ENCODE measurements at places on chromosomes 12 and 14.

DNA sequence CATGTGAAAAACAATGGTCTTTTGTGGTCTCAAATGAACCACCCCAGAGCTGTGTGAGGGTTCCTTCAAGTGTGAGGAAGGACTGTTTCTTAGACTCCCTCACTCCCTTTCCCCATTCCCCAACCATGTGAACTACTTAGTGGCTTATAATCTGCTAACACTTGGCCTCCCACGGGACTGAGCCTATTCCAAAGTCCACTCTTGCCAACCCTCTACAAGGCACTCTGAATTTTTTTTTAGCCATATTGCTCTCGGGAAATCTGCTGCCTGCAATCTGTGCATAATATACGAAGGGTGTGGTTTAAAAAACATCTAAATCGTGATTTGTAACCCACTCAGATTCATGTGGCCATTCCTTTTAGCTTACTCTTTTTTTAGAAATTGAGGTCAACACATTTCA, 2.6 kb downstream of the SVOP start:
- no peak for DNase-seq

GRCh38 chr14:20555845-20556244, 5.0 kb downstream of the RNASE9 start:
- DNase-seq, result no peak

DNA sequence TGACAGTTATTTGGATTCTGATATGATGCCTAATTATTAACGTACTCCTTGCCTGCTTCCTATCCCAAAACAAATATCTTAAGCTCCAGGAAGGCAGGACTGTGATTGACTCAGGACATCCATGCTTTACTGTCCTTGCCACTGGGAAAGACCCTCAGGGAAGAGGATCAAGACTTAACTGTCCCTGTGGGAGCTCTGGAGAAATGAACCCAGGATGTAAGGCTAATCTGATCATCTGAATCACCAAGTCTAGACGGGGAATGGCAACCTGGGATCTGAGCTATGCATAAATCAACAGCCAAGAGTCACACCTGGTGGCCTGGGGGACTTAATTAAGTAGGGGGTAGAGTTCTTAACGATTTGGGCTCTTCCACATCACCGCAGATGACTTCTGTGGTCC, 153.2 kb upstream of the BCL2L14 start:
- DNase-seq, result no peak

DNA sequence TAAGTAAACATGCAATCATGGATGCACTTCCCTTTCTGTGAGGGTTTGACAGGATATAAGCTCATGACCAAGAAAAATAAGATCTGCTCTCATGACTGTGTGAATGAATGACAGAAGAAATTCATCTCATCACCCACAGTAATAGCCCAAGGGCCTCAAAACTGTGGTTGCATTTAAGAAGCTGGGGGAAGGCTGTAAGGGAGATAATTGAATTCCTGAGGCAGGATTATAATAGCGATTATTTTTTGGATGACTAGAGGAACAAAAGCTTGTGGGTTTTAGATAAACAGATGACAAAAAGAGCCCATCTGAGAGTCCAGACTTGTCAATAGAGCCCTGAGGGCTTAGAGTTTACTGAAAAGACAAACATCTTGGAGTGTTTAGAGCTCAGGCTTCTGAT, 161.2 kb downstream of the NTF3 start:
- no peak for DNase-seq

DNA sequence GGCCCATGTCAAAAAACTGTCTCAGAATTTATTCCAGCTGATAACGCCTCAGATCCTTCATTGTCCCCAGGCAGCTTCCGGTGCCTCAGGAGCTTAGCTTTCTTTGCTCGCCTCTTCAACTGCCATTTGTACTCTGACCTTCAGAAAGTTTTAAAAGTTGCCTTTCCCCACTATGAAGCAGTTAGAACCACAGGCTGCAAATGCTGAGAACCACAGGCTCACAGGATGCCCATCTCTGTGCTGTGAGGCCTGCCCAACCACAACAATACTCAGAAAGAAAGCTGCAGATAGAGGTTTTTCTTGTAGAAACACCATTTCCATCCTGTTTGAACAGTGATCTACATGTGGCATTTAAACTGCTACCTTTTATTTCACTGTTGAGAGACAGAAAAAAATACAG, 131.1 kb downstream of the PRKCH start:
- no peak for DNase-seq

DNA sequence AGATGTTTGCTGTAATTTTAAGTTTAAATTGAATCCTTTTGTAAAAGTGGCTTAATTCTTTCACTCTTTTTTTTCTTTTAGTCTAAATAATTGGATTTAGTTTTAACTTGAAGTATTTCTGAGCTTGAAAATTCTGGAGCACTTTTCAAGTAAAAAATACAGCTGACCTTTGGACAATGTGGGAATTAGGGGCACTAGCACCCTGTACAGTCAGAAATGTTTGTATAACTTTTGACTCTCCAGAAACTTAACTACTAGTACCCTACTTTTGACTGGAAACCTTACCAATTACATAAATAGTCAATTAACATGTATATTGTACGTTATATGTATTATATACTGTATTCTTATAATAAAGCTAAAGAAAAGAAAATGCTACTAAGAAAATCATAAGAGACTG, 7.8 kb downstream of the KTN1 start:
- no peak for DNase-seq

DNA sequence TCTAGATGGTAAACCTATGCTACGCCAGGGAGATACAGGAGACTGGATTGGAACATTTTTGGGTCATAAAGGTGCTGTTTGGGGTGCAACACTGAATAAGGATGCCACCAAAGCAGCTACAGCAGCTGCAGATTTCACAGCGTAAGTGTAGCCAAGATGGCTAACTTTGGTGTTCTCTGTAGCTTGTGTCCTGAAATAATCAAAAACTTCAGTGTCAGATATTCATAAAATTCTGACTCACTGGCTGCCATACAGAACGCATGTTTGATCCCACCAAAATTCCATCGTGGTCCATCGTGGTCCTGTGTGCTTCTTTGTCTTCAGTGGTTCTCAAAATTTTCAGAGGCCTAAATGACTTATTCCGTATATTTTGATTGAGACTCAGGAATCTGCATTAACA, 1.3 kb downstream of the STRAP start:
- DNase-seq, result no peak

DNA sequence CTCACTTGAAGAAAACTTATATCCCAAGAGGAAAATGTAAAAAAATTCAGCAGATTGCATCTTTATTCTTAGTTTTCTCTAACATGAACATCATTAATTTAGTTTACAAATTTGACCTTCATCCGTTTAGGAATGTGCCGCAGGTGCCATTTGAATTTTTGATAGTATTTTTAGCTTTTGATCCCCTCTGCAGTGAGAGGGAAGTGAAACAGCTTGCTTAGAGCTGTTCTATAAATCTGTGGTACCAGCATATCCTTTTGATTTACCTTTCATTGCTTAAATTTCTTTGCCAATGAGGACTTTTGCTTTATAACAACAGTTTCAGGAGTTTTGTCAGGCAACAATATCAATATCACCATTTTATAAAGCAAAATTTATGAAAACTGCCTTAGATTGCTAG, 32.7 kb downstream of the DUSP6 start:
- no peak for DNase-seq

GRCh38 chr12:92656911-92657310, 45.9 kb upstream of the PLEKHG7 start:
- no peak for DNase-seq

DNA sequence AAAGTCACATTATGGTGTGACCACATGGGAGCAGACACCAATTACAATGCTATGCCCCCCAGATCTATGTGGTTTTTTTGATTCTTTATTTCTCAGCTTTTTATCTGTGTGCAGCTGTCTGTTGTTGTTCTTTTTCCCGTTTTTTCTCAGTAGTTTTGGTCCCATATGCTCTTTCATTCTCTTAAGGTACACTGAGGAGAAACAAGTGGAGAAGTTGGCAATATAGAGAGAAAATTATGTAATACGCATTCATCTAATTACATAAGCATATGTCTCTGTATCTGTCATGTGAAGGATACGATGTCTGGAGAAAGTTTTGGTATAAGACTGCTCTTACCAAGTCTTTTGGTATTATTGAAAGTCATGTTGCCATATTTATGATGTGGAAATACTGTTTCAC, 819.0 kb downstream of the NRXN3 start:
- no peak for DNase-seq

DNA sequence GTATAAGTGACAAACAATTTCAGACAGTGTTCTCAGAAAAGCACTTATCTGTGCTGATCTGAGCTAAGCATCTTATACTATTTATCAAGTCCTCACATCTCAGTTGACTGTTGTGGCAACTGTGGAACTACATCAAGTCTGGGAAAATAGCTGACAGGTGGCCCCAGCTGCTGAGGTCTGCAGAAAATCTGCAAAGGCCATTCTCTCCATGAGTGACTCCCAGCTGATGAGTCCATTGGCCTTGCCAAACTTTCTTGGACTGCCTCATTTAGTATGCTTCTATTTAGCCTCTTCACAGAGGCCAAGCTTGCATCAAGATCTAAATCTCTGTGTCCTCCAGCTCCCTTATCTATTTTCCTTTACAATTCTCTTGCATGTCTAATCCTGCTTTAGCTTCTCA, 174.5 kb upstream of the RBM19 start:
- DNase-seq, result no peak

GRCh38 chr12:75354011-75354410, 19.5 kb downstream of the GLIPR1L1 start:
- no peak for DNase-seq

DNA sequence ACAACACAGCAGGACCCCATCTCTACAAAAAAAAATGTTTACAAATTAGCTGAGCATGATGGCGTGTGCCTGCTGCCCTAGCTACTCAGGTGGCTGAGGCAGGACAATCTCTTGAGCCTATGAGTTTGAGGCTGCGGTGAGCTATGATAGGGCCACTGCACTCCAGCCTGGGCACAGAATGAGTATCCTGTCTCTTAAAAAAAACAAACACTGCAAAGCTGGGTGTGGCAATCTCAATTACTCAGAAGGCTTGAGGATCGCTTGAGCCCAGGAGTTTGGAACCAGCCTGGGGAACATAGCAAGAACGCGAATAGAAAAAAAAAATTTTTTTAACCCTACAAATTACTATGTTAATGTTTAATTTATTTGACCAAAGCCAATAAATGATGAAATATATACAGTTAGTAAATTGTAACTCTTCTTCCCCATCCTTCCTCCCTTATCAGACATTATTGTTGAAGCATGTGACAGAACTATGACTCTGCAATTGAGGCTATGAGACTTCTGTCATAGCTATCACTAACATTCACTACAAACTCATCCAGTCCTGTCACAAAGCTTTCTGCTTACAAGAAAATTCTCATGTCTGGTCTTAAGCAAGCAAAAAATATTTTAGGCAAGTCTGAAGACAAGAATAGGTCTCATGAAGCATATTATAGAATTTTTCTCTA, 9.8 kb downstream of the BTBD7 start:
- DNase-seq, result no peak

DNA sequence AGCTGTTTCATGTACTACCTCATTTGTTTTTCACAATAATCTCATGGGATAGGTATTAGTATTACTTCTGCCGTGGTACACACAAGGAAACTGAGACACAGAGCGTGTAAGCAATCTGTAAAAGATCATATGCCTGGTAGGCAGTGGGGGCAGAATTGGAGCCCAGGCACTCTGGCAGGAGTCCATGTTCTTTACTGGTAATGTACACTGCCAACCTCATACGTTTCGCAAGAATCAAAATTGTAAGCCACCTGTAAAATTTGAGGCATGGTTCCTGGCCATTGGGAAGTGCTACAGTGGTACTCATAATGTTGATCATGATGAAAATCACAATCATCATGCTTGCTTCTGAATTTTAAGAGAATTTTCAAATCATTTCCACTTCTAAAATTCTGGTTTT, 40.7 kb downstream of the TMTC1 start:
- DNase-seq, result no peak

DNA sequence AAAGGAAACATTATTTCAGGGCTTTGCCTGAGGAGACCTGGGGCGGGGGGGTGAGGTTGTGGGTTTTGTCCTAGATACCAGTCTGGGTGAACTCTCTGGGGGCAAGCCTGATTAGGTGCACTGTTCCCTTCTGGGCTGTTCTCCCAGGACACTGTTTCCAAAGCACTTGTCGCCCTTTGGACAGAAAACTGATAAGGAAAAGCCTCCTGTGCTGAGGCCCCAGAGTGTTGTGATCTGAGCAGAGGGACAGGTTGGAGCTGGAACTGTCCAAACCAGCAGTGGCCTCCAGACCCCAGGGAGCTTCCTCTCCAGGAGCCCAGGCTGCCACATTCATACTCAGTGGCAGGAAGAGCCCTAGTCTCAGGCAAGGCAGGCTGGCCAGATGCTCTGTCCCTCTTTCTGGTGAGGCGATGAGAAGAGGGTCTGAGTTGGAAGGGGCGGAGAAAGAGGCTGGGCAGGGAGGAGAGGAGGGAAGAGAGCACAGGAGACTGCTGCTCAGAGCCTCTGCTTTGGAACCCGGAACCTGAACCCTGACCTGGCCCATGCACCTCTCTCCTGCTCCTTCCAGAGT, 1.9 kb downstream of the GALNT16 start:
- peak; percentile 46 for DNase-seq

DNA sequence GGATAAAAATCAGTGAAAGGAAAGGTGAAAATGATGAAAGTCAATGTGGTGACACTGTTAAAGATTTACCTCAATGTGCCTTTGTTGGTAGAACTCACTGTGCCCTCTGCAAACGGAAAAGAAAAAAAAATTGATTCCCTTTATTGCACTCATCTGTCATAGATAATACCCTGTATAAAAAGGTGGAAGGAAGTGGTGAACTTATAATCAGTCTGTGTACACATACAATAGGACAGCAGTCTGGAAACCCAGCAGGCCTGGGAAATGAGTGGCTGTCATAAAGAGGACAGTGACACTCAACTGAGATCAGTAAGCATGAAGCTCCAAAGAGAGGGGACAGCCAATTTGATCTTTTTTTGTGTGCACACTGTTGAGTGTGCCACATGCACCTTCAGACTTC, 364.7 kb downstream of the NOVA1 start:
- DNase-seq, result no peak

DNA sequence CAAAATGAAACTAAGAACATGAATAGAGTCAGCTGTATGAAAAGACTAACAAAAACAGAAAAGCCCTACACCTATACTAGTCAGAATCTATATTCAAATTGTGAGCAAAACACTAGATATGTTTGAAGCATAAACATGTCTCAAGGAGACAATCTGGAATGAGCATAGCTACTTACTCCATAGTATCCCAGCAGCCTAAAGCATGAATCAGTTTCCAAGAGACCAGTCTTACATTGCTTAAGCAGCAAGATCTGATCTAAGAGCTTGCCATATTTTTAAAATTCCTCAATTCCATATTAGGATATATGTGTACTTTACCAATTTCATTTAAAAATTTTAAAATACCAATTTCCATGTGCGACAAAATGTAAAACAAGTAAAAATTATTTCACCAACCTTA, 7.7 kb downstream of the CAPS2 start:
- DNase-seq, result no peak

GRCh38 chr14:75636100-75636692, 24.5 kb downstream of the ERG28 start:
- DNase-seq, result no peak

GRCh38 chr14:91149462-91149861, 35.6 kb downstream of the DGLUCY start:
- no peak for DNase-seq

GRCh38 chr12:122182887-122183587, at the start of gene LRRC43:
Gene LRRC43, plus strand, starts transcription at chr12:122183123. Its CDS starts 22 bp downstream, at chr12:122183145.
- peak; percentile 39 for DNase-seq

GRCh38 chr14:95077345-95077744, 80.0 kb downstream of the DICER1 start:
- DNase-seq, result no peak

Measured in heart left ventricle (tissue), 16 donors.